Globus pallidus (tissue), 1 donor: ENCODE measurements at places on chromosomes 6 and 20.
A peak's percentile ranks its signal among the peaks of the same experiment; 100 is the strongest.

DNA sequence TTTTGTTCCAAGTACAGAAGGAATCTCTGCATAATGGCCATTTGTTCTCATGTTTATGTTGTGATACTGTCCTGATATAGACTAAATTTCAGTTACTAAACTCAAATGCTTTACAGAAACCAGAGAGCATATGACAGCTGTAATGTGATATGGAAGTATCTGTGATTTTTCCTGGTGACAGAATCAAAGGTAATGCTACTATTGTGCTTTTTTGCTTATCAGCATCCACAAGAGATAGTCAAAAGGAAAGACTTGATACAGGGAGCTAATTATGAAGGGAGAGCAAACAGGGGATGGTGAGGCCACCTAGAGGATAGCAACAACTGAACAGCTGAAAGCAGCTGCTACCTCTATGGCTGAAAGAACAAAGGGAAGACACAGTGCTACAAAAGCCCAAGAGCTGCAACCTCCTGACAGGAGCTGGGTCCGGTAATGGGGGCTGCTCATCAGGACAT is 181.4 kb downstream of the PHF3 start:
- peak; percentile 33 for DNase-seq

DNA sequence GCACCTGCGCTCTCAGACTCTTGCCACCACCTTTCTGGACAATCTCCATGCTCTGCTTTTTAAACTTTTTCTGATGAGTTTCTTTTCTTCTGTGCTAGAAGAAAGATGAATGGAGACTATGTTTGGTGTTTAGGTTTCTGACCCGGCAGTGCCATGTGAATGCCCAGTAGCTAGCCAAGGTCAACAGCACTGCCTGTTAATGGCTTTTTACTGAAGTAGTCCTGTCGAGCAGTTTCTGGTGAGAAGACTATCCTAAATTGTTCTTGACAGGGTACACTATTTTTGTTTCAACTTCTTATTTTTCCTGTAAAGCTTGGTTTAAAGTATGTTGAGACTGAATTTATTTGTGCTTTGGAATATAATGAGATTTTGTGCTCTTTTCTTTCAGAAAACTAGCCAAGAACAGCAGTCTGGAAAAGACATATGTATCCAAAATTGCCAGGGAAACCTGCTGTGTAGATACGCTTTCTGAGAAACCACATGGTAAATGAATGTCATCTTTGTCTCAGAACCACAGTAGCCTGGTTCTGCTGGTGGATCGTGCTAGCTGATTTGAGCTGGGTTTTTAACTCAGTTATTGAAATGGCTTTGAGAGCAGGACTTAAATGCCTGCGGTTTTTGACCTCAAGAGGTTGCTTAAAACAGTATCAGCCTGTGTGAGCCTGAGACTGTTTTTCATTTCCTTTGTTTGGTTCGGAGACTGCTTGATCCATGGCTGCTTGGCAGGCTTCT is 48.1 kb downstream of the KCNS1 start:
- peak; percentile 78 for DNase-seq

DNA sequence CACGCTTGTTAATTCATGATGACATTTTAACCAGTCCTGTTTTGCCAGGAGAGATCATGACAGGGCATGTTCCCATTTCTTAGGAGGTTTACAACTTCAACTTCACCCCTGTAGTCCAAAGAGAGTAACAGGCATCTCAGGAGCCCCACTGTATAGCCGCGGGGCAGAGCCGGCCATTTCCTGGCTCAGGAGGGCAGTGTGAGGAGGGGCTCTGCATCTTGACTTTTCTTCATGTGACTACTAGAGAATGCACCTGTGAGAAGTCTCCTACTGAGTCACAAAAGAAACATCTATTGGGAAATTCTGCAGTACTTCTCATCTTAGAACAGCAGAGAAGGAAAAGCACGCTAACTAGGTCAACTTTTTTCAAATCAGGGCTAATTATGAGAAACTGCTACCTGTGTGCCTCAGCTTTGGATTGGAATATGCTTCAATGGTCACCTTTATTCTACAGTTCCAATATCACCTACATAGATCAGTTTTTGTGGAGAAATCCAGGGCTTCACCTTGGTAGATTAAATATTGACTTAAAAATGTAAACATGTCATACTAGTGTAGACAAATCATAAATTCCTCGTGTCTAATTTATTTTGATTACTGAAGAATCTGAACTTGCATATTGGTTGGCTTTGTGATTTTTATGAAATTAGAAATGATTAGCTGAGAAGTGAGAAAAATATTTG is 28.6 kb upstream of the SIM1 start:
- DNase-seq = no peak

- DNase-seq = no peak
These were observed 119.9 kb downstream of the LAMP5 start for GRCh38 chr20:9634327-9634726.

DNA sequence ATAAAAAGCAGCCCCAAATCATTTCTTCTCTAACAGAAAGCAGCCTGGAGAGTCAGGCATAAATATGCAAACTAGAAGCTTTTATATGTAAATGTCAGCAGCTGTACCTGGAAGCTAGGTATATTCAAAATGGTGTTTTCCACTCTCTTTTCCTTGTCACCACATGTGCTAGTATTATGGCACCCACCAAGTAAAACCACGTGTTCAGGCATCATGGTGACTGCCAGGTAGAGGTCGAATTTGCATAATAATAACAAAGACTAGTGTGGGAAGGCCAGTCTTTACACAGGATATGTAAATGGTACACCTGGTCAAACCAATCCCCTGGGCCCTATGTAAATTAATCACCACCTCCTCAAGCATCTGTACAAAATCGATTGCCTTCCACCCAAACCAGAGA is 124.0 kb downstream of the MMUT start:
- DNase-seq = no peak

DNA sequence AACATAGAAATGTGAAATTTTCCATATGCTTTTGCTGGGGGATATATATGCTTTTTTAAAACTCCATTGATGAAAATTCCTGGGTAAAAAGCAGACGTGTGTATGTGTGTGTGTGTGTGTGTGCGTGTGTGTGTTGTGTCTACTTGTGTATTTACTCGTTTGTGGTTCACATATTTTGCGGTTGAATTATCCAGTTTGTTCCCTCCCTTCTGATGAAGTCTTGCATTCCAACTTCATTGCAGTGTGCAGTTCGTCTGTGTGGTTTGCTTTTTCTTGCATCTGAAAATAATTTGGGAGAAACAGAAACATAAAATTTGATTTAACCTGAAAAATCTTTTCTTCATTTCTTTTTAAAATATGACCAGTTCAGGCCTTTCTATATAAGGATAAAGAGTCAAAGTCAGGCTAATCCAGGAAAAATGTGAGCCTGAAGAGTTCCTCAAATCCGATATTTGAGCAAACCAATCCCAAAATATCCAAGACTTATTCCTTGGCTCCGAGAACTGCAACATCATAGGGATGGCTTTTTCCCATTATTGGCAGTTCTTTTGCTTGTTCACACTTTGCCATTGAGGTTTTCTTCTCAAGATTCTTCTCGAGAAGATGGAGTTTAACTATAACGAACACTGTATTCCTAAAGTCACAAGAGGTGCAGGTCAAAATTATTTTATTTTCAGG is 202.2 kb upstream of the CCN2 start:
- DNase-seq = no peak

GRCh38 chr20:62995898-62996595 is 10.7 kb downstream of the BHLHE23 start:
- DNase-seq = no peak

DNA sequence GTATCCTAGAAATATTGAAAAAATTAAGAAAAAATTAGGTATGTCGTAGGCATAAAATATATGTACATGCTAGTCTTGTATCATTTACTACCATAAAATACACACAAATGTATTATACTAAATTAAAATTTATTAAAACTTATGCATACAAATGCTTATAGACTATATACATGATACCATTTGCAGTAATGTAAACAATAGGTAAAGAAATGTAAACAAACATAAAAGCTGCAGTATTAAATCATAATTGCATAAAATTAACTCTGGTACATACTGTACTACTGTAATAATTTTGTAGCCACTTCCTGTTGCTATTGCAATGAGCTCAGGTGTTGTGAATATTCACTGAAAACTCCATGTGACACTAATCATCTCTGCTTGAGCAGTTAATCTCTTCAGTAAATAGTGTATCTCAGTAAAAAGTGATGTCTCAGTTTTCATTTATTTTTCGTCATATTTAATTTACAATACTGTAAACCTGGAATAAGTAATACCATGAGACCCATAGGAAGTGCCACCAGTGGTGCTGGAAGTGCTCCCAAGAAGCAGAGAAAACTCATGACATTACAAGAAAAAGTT is 29.3 kb downstream of the RALGAPB start:
- no peak for DNase-seq

DNA sequence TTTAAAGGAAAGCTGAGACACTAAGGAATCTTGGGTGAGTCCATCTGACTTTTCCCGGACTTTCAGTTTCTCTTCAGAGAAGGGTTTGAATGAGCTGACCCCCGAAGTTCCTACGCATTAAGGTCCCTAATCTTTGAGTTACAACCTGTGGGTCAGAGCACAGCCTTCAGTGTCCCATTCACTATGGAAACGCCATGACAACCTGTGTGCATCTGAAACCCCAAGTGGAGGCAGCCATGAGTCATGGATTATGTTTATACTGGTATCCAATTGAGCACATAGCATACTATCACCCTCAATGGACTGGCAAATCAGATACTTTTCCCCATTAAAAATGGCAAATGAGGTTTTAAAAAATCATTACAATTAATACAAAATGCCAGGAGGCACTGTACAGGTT is 11.4 kb downstream of the MYLK4 start:
- no peak for DNase-seq

GRCh38 chr20:36645353-36645752 is 643 bp downstream of the SLA2 start:
- DNase-seq = no peak

DNA sequence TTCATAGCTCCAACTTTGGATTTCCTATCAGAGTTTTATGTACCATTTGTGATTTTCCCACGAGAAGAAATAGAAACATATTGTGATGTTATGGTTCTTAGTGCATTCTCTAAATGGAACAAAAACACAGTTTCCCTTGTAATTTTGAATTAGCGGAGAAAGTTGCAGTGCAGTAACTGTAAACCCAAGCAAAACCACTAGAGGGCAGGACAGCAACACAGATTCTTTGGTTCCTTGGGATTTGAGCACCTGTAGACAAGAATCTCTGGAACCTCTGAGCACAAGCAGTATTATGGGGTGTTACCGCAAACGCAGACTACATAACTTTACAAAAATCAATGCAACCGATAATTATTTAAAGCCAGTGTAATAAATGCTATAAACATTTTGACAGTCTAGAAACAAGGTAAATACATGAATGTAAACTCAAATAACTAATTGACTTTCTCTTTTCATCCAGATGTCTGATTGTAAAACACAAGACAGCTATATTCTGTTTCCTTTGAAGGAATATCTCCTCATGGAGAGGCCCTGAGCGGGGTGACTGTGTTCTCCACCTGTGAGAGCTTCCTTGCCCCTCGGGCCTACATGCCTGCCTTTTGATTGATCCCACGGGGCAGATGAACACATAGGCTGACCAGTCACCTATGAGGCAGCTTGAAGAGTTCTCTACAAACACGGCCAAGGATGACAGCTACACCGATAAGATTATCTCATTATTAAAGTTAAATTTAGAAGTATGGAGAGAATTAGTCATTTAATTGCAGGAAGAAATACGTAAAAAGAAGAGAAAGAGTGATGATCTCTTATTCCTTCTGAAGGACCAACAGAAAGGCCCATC is 67.5 kb upstream of the COL21A1 start:
- DNase-seq = peak; percentile 1

DNA sequence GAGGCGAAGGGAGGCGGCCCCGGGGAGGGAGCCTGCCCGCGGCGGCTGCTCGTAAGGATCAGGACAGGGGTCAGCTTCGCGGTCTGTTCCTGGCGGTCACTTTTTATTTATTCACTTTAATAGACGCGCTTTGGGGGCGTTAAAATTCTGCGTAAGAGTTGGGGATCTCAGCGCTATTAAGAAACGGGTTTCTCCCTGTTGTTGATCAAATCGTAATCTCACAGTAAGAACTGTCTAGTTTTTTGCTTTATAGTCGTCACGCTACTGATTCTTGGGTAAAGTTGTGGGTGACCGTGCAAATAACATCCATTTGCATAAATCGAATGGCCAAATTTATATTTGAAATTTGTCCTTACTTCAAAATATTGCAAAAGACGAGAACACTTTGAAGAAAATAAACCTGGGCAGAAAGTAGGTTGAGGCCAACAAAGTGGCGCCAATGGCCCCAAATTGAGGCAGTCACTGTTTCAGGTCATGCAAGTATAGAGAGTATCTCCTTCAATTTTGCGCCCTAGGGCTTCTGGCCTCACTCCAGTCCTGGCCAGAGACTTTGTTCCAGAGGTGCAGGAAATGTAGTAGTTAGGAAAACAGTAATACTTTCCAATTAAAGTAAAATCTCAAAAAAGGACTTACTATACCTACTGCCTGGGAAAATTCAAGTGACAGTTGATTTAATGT is 963 bp upstream of the RMND1 start:
- peak; percentile 20 for DNase-seq
